AML-193 (cell line): ENCODE measurements at places on chromosomes 4 and X.

GRCh38 chr4:172109466-172109865 lies 296.3 kb downstream of the GALNTL6 start:
- DNase-seq, result no peak

- no peak for DNase-seq
Measured at GRCh38 chrX:19687395-19687794, 172.1 kb upstream of the MAP3K15 start.

DNA sequence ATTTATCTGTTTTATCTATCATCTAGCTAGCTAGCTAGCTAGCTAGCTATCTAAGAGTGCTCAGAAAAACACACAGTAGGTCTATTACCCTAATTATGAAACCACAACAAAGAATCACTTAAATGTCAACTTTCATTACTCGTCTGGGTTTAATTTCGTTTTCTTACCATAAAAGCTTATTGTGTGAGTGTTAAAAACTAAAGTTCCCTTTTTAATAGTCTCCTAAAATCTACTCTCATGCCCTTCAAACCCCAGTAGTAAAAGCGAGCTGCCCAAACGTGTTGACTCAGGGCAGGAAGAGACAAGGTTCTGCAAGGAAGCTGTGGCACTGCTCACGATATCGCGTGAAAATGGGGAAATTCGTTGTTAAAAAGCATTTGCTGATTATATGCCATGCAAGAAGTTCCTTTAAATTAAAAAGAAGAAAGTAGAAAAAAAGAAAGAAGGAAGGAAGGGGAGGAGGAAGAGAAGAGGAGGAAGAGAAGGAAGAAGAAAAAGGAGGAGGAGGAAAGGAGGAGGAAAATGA lies 595 bp downstream of the MBNL3 start:
- DNase-seq, result peak; percentile 41

DNA sequence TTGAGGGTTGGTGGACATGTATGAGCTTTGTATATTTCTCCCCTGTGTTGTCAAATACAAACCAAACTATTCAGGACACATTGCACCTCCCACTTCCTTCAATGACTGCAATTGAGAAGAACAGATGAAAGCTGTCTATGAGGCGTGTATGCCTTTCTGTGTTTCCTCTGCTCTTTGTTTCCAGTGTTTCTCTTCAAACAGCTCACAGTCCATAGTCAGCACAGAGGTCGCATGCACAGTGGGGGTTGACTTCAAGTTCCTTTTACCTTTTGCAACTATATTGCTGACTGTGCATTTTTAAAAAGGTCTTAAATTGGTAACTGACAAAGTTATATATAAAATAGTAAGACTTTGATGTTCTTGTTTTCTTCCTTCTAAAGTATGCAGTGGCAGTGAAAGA lies 957.8 kb downstream of the C4orf33 start:
- no peak for DNase-seq

DNA sequence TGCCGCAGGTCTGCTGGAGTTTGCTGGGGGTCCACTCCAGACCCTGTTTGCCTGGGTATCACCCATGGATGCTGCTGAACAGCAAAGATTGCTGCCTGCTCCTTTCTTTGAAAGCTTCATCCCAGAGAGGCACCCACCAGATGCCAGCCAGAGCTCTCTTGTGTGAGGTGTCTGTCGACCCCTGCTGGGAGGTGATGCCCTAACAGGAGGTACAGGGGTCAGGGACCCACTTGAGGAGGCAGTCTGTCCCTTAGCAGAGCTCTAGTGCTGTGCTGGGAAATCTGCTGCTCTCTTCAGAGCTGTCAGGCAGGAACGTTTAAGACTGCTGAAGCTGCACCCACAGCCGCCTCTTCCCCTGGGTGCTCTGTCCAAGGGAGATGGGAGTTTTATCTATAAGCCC lies 162.7 kb downstream of the NAF1 start:
- no peak for DNase-seq
